ENCODE measurements at places on chromosomes 7 and 10.

DNA sequence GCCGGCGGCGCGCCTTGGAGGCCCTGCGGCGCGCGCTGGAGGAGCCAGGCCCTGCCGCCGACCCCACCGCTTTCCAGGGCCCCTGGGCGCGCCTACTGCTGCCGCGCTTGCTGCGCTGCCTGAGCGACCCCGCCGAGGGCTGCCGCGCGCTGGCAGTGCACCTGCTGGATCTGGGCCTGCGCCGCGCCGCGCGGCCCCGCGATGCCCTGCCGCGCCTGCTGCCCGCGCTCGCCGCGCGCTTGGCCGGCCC, 280 bp downstream of the DNAAF5 start:
- no peak for DNase-seq

- DNase-seq = no peak
Observed at GRCh38 chr10:33773253-33773573, 438.7 kb upstream of the NRP1 start.

GRCh38 chr10:102003541-102003940, 52.4 kb downstream of the ARMH3 start:
- DNase-seq = no peak

DNA sequence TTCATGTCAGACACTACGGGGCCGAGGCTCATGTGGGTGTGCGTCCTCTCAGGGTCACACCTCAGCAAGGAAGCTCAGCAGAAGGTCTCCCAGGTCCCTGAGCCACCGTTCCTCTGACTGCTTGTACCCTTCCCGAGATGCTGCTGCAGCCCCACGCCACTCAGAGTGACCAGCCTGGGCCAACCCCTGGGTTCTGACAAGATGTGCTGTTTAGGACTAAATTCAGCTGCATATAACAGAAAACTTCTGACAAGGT, 512.5 kb downstream of the DNAJB6 start:
- no peak for DNase-seq

DNA sequence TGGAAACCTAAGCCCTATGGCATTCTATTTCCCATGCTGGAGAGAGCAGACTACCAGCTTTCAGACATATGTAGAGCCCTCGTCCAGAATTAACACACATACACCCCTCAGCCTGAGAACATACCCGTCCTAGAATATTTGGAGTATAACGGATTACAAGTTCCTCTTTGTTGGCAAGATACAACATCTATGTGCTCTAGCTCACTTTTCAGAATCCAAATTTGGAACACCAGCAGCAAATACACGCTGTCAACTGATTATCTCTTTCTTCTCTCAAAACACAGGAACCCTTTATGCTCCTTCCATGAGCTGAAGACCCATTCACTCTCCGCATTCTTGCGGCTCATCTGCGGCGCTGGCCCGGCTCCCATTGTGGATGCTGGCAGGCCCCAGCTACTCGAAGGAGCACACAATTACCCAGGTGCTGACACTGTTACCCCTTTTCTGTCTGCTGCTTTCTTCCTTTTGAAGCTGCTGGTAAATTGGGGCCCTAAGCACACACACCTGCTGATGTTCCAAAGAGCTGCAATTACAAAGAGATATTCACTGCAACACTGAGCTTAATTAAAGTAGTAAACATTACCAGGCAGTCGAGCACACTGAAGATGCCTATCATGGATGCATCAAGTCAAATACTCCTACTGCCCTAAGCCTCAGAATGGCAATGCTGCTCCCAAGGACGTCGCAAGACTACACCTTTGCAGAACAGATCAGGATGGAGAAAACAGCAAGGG, 70.0 kb downstream of the VOPP1 start:
- no peak for DNase-seq

GRCh38 chr10:121362026-121362425, 236.2 kb downstream of the FGFR2 start:
- DNase-seq = no peak

- DNase-seq = no peak
Observed at GRCh38 chr7:131057015-131057793, 270.5 kb upstream of the MKLN1 start.

- DNase-seq = no peak
Observed at GRCh38 chr7:84013616-84014240, 180.9 kb downstream of the SEMA3A start.

DNA sequence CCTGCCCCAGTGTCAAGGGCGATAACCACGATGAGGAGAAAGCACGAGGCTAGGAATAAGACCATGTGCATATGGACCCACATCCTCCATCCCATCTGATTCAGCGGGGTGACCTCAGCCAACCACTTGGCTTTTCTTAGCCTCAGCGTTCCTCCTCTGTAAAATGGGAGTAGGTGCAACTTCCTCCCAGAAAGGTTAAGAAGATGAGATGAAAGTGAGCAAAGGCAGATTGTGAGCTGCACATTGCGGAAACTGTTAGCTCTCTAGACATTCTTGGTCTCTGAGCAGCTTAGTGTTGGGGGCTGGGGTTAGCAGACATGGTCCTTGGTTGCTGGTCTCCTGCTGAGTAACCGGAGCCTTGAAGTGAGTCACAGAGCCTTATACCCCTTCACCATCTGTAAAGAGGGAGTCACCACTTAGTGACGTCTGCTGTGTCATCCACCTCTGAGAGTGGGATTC, 497.3 kb upstream of the GALNT17 start:
- no peak for DNase-seq

DNA sequence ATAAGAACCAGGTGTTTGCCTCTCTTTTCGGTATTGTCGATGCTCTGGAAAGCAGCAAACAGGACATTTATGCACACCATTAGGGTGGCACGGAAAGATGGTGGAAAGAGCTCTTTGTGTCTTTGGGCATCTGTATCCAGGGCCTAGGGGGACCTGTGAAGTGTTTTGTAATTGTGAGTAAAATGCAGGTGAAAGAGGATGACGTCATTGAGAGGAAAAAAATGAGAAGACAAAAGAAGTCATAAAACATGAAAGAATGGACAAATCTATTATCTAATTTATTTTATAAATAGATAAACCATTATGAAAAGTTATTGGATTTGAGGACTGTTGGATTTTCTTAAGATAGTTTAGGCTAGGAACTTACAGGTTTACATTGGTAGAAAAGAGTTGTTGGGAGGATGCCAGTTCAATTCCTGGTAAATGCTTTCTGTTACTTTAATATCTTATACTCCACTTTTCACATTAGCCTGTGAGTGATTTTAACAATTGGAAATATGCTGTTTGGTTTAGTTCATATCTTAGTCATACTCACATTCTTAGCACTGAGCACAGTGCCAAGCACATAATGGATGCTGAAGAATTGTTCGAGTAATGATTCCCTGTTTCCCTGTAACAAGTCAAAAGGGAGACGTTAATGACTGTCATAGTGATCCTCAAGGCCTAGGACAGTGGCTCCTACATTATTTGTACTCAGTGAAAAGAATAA, 62.6 kb downstream of the EXOC4 start:
- no peak for DNase-seq

DNA sequence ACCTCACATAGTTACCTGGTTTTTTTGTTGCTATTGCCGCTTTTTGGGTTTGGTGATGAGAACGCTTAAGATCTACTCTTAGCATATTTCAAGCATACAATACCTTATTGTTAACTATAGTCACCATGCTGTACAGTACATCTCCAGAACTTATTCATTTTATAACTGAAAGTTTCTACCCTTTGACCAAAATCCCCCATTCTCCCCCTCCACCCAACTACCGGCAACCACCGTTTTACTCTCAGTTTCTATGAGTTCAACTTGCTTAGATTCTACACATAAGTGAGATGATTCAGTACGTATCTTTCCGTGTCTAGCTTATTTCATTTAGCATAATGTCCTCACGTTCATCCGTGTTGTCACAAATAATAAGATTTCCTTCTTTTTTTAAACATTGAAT, 86.7 kb upstream of the IL6 start:
- no peak for DNase-seq

DNA sequence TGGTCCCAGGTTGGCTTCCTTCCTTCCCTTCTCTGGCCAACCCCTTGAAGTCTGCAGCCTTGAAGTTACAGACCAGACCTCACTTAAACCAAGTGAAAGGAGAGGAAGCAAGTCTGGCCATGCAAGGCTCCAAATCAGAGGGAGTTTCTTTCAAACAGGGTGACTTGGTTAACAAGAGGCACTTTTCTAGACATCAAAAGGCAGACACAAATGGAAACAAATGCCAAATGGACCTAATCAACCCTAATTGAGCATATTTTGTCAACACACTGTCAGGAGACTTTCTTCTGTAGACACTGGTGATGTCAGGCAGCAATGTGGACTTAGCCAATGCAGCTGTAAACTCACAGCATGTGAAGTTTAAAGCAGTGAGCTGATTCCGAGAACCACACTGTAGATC, 282.7 kb upstream of the FZD8 start:
- no peak for DNase-seq

DNA sequence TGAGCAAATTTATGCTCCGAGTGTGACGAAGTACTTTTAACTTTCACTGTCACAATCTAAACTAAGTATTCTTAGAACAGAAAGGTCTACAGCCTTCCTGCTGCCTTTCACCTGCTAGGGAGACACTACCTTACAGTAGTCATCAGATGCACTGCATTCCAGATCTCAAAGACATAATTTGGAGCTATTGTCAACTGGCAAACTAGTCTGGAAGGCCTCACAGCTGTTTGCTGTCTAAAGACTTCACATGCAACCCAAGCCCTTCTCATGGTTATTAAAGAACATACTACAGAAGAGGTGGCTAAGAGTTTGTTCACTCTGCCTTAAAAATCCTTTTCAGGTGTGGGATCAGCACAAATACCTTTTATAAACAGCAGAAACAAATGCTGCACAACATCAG, 91.8 kb upstream of the KCNIP2 start:
- no peak for DNase-seq

DNA sequence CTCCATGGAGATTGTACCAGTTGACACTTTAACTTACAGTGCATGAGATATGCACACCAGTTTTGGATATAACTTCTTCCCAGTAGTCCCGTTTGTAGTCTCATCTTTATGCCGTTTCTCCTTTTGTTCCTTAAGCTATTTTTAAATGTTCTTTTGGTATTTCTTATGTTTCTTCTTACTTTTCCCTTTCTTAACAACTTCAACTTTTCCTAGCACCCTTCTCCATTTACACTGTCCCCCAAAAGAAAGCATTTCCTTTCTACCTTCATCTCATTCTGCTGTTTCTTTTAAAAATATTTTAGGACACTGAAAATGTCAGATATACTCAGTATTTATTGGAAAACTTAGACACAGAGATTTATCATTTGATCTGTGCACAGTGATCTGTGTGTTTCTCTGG, 1.5 kb downstream of the PSMC2 start:
- no peak for DNase-seq

GRCh38 chr7:92749832-92750446, 86.4 kb downstream of the CDK6 start:
- DNase-seq = no peak

DNA sequence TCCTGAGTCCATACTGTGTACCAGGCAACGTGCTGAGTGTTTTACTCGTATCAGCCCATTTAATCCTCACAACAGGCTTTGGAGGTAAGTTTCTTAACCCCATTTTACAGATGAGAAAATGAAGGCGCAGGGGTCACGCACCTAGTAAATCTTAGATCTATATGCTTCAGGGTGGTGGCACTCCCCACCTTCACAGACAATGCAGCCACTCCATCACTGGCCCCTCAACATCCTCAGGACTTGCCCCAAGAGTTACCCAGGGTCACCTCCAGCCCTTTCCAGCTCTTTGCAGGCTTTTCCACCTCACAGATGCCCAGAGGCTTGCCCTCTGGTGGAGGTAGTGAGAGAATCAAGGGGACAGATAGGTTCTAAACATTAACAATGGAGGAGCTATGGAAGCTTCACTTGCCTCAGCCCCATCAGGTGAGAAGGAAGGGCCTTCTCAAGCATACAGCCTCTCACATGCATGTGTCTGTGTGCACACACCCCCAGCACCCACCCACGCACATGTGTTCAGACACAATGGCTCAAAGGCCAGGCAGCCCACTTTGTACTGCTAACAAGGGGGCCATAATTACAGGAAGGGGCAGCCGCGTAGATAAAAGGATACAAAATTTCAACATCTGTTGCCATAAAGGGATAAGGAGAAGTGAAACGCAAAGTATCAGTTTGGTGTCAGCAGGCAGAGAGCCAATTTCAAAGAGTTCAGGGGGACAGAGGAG, 29.1 kb downstream of the DPCD start:
- DNase-seq = no peak

GRCh38 chr7:15862781-15863165, 176.3 kb upstream of the MEOX2 start:
- DNase-seq = no peak

DNA sequence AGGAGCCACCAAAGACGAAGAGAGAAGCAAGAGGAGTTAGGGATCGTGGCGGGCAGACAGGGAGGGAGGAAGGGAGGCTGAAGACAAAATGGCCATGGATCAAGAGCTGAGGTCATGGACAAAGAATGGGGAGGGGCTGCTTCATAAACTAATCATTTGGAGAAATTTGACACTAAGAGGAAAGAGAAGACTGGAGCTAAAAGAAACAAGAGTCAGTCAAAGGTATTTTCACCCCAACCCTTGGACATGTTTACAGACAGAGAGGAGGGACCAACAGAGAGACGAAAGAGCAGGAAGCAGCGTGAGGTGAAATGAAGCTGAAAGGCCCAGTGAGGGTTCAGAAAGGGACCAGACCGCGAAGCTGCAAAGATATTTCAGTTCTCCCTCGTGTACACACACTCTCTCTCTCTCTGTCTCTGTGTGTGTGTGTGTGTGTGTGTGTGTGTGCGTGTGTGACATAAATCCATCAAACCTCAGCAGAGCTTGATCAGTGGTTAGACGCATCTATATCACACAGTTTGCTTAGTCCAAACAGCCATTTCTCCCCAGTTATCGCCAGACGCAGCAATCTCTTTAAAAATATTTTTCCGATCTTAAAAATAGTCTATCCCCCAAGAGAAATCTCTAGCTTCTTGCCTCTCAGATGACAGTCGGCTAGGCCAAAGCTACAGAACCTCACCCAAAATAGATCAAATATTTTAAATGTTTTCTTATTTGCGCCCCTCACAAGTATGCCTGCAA, 12.5 kb upstream of the CALD1 start:
- DNase-seq = no peak

- no peak for DNase-seq
Observed at GRCh38 chr10:103555325-103555649, 61.8 kb downstream of the NEURL1 start.

Measured in effector CD4-positive, alpha-beta T cell (primary cell).